ENCODE measurements at places on chromosomes 1 and 21.

DNA sequence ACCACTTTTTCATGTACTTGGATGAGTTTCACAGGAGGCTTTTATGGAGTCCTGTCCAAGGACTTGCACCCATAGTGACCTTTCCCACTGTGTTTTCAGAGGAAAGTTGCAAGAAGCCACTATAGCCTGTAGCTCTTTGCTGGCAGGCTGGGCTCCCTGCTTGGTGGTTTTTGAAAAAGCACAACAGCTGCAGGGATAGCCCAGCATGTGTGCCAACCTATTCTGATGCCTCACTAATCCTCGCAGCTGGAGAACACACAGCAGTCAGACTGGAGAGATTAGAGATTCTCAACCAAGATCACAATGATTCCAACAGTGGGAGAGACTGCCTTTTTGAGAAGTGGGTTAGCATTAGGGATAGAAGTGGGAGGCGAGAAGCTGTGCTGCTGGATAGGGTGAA lies 24.1 kb upstream of the ARHGEF11 start:
- peak; percentile 35 for DNase-seq

DNA sequence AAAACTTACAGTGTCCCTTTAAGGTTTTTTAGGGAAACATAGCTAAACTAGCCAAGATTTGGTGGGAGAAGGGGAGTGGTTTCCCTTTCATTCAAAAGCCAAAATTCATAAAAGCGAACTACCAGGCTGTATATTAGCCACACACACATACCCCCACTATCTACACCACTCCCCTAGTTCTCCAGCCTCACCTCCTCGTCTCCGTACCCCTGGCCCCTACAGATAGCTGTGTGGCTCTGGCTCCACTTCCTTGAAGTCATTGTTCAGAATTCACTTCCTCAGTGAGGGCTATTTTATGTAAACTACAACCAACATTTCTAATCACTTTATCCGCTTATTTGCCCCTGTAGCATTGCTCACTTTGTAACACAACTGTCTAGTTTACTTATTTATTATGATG lies 5.3 kb upstream of the DPH5 start:
- no peak for DNase-seq

GRCh38 chr1:169473347-169473746 lies 12.4 kb downstream of the SLC19A2 start:
- no peak for DNase-seq

- no peak for DNase-seq
Measured at GRCh38 chr21:44263768-44264167, 2.1 kb upstream of the DNMT3L start.

DNA sequence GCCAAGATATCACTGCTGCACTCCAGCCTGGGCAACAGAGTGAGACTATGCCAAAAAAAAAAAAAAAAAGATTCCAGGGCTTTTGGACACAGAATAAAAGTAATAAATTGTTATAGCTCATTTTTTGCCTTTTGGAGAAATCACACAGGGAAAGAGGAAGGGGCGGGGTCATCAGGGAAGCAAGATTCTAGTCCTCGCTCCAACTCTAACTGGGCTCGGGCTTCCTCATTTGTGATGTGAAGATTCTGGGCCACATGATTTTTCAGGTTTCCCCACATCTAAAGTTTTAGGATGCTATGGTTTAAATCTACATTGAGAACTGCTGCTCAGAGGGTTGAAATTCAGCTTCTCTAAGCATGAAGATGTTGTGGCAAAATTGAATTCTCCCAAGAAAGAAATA lies 179.3 kb upstream of the PLXNA2 start:
- no peak for DNase-seq

- DNase-seq, result no peak
Measured at GRCh38 chr21:23402929-23403520, 2204.3 kb downstream of the MRPL39 start.

GRCh38 chr1:43329995-43330751 lies 7.4 kb upstream of the MPL start:
- DNase-seq, result peak; percentile 34

DNA sequence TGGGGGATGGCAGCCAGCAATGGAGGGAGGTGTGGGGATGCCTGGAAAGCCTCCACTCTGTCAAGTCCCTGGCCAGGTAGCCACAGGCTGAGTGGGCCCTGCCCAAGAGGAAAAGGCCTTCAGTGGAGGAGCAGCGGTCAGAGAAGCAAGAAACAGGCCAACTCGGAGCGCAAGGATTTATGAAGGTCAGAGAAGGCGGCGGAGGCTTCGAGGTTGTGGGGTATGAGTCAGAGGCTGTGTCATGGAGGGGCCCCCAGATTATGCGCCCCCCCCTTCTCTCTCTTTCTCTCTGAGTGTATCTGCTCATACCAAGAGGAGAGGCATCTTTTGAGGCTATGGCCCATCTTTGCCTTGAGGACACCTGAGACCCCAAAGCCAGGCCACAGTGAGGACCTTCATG lies 99.5 kb downstream of the CASZ1 start:
- no peak for DNase-seq

DNA sequence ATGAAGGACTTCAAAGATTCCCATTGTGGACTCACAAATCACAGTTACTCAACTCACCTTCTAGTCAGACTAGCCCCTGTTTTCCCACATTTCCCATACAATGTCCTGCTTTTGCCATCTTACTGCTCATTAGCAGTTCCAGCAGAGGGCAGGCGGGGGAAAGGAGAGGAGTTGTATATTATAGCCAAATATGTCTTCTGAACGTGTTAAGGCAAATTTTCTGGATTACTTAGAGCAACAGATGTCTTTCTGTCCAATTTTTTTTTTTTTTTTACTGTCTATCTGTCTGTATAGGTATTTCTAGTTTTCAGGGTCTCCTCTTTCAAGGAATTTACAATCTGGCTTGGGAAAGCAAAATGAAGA lies 29.9 kb upstream of the DDAH1 start:
- no peak for DNase-seq

- DNase-seq, result no peak
Measured at GRCh38 chr1:224828691-224829090, 100.8 kb upstream of the DNAH14 start.

DNA sequence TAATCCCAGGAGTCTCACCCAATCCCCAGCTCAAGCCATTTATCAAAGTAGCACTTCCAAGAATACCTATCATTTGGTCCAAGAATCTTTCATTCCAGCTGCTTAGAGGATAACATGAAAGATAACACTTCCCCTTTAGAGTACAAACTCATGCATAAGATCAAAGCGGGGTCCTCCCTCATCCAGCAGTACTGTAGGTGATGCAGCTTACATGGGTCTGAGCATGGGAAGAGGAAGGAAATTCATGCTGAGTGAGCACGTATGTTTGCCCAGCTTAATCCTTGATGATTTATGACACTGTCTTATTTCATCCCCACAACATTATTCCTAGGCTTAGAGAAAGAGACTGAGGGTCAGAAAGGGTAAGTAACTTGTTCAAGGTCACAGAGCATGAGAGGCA lies 167.1 kb upstream of the GJB5 start:
- no peak for DNase-seq

- DNase-seq, result no peak
Measured at GRCh38 chr1:237244778-237245177, 202.8 kb downstream of the RYR2 start.

GRCh38 chr1:111366256-111366655 lies 61.3 kb downstream of the OVGP1 start:
- DNase-seq, result no peak

GRCh38 chr1:40648928-40649591 lies 16.4 kb downstream of the RIMS3 start:
- no peak for DNase-seq

GRCh38 chr1:237146241-237146640 lies 104.3 kb downstream of the RYR2 start:
- DNase-seq, result no peak

- DNase-seq, result no peak
Measured at GRCh38 chr1:150804671-150805070, 3.4 kb downstream of the CTSK start.

DNA sequence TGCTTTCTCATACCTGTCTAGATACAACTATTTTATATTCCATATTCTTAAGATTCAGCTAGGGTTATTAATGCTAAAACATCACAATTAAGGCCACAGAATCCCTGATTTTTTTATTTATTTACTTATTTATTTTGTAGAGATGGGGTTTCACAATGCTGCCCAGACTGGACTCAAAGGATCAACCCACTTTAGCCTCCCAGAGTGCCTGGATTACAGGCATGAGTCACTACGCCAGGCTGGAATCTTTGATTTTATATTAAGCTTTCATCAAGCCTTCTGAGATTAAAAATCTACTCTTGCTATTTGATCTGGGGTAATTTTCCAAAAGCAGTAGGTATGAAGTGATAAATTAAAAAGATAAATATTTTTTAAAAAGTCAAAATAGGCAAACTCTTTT lies 38.9 kb downstream of the MCOLN2 start:
- no peak for DNase-seq

DNA sequence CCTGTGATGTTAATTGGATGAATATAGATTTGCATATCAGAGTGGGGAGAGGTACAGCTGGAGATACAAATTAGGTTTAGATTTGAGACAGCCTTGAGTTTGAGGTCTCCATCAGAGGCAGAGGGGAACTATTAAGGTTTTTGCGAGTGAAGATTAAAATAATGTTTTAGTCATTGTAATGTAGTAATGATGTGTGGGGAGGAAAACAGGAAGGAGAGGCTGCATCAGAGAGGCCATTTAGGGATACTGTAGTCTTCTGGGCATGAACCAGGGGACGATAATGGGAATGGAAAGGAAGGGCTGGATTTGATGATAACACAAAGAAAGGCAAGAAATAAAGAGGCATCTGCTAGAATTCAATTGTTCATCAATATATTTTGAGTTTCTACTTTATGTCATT lies 9.5 kb downstream of the CD84 start:
- no peak for DNase-seq

DNA sequence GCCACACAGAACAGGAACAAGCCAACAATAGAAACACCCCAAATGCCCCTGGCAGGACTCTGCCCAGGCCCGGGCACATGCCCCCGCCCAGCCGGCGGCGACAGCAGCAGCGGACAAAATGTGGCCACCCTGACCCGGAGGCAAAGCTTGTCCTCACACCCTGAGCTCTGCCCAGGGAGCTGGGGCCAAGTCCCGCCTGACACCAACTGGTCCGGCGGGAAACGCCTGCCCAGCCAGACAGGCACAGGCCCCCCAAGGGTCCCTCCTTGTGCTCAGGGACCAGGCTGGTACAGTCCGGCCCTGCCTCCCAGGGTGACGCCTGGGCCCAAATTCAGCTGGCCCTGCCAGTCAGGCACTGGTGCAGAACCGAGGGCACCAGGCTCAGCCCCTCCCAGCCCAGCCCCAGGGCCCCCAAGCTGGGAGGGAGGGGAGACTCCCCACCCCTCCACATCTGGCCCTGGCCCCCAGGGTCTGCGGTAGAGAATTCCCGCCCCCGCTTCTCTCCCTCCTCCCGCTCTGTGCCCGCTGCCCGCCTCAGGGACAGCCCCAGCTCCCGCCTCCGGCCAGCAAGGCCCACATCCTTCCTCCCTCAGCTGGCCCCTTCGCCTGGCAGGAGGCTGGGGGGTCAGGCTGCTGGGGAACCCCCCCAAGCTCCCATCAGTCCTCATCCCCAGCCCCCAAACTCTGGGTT lies 2.0 kb downstream of the AHDC1 start:
- DNase-seq, result peak; percentile 53

GRCh38 chr1:102872526-102872925 lies 235.8 kb downstream of the COL11A1 start:
- DNase-seq, result no peak

DNA sequence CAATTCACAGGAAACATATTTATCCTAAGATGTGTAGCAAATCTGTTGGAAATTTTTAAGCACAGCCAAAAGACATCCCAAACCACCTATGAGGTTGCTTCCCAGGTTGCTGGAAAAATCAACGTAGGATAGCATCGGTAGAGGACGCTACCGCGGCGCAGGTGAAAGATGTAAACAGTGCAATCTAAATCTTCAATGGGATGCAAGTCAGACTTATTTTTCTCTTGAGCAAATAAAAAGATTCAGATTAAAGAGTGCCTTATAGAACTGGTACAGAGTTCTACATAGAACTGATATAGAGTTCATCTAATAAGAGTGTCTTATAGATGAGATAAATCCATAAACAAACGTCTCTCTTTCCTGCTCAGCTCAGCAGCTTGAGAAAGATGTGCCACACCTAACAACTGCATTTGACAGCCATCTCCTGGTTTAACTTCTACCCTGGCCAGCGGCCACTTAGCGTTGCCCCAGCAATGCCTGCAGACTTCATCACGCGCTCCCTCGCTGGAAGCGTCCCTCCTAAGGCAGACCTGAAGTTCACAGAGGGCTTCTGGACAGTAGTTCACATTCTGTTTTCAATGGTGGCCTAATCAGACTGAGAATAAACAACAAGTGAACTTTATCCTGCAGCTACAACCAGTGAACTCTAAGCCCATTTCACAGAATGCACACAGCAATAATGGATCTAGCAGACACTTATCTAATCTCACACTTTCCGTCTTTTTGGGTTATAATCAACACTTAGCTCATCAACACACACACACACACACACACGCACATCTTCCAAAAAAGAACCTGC lies 164.5 kb downstream of the TOMM20 start:
- no peak for DNase-seq

GRCh38 chr21:26226724-26227123 lies 56.2 kb upstream of the APP start:
- DNase-seq, result no peak

DNA sequence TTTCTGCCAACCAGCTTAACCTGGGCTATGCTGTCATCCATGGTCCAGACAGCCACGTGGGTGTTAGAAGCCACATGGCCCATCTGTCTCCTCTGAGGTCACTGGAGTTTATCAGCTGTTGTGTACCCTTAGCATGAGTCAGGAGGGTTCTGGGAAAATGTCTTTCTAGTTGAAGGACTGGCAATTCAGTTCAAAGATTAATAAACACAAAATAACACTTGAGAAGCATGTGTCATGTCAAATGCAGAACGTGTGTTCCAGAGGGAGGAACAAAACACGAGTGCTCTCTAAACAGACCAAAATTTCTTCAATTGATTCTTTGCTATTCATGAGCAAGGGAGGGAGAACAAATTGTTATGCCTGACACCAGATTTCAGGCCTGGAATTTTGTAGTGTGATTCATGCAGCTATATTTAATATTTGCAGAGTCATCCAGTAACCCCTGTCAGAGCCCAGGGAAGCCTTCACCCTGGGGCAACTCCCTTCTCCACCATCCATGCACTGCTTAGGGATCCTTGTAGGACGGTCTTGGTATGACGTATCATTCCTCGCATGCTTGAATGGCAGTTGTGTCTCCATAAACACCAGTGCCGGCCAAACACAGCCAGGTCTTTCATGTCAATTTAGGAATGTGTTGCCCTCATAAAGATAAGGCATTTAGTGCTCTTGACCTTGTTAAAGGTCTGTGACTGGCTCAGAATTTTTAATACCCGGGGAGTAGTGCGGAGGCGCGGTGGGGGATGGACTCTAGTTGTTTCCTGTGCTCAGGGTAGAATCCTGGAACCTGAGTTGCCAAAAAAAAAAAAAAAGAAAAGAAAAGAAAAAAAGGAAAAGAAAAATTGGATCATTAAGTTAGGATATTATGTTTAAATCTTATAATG lies 27.7 kb upstream of the DYRK1A start:
- DNase-seq, result no peak

Measured in hindlimb muscle (tissue), 1 donor.